ENCODE measurements at places on chromosomes 5 and 9.
A peak's percentile ranks its signal among the peaks of the same experiment; 100 is the strongest.

GRCh38 chr5:158682631-158683030 lies 417.1 kb downstream of the EBF1 start:
- DNase-seq, result no peak

DNA sequence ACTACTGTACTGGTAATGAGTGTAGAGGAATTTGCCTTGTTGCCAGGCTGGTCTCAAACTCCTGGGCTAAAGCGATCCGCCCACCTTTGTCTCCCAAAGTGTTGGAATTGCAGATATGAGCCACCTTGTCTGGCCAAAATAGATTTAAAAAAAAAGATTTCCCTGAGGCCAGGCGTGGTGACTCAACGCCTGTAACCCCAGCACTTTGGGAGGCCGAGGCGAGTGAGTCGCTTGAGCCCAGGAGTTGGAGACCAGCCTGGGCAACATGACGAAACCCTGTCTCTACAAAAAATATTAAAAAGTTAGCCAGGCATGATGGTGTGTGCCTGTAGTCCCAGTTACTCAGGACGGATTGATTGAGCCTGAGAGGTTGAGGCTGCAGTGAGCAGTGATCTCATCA lies 62.5 kb downstream of the IPO11 start:
- DNase-seq, result no peak

- DNase-seq, result no peak
Observed at GRCh38 chr5:111984044-111984443, 227.1 kb upstream of the NREP start.

GRCh38 chr5:11904265-11904906 lies at the start of gene CTNND2:
CTNND2 (minus strand) TSS chr5:11904446; CDS start chr5:11903853, 593 bp downstream.
- DNase-seq, result no peak

- no peak for DNase-seq
Observed at GRCh38 chr9:135418161-135418560, 61.4 kb upstream of the PPP1R26 start.

- DNase-seq, result no peak
Observed at GRCh38 chr5:170315154-170315553, 17.6 kb upstream of the LCP2 start.

DNA sequence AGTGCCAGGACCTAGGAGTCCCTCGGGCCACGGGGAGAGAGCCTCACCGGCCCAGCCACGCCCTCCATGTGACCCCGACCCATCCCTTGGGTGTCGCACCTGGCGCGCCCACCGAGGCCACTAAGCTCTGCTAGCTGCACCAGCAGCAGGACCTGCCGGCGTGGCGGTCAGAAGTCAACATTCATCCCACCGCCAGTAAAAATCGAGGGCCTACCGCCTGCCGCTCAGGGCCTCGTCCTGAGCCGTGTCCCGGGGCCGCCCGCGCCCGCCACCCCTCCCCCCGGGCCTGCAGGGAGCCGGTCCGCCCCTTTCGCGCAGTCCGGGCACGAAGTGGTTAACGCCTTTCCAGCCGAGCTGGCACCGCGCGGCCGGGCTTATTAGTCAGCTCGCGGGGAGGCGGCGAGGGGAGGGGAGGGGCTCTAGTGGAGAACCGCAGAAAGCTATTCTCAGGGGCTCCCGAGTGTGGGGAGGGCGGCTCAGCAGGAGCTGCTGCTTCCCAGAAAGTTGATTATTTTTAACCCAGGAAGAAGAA lies 124.4 kb downstream of the C9orf50 start:
- peak; percentile 64 for DNase-seq

GRCh38 chr5:67268231-67269021 lies 71.8 kb upstream of the CD180 start:
- DNase-seq, result no peak

DNA sequence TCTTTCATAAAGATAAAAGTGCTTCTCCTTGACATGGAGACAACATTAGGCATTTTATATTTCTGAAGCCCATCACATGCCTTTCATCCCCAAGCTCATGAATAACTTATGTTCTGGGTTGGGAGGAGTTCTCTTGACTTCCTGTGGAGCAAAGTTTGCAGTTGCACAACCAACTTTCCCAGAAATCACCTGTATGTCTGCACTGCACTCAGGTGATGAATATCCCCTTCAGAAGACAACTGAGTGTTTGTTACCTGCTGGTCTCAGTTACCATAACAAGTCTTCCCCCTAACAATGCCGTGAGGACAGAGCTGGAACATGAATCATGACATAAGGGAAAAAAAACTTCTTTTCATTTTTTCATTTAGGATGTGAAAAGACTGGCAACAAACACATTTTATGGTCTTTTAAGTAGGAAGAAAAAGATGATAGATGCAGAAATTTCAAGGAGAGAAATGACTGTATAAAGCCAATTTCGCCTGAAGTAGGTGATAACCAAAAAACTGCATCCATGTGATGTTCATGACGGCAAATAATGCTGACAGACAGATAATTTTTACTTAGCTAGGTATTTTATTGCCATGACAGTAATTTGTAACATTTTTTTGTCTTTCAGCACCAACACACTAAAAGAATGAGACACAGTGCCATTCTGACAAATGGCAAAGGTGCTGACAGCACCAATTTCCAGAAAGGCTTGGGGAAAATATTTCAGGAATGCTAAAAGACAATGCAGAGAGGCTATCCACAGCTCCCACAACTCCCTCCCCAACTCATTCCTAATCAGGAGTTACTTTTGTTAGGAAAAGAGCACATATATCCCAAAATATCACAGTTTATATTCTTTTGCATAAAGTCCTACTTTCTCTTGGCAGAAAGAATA lies 656.3 kb downstream of the PRELID2 start:
- DNase-seq, result no peak

DNA sequence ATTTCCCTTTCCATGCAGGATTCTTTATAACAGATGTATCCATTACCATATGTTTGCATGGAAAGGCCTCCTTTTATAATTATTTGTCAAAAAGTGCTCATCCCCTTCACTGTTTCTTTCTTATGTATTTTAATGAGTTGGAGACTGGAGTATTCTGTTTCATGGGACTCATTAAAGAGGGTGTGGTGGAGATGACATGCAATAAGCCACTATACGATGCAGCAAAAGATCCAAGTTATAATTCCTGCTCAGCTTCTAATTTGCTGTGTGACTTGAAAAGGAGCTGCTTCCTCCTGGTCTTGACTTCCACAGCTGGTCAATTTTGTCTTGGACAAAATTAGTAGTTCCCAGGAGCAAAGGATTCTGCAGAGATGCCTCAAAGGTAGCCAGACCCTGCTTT lies 13.9 kb downstream of the SGCD start:
- DNase-seq, result no peak

Data from effector memory CD8-positive, alpha-beta T cell (primary cell).